ENCODE measurements at places on chromosomes 1 and 21.

- peak; percentile 45 for DNase-seq
Observed at GRCh38 chr1:12124693-12125421, 41.9 kb upstream of the TNFRSF1B start.

DNA sequence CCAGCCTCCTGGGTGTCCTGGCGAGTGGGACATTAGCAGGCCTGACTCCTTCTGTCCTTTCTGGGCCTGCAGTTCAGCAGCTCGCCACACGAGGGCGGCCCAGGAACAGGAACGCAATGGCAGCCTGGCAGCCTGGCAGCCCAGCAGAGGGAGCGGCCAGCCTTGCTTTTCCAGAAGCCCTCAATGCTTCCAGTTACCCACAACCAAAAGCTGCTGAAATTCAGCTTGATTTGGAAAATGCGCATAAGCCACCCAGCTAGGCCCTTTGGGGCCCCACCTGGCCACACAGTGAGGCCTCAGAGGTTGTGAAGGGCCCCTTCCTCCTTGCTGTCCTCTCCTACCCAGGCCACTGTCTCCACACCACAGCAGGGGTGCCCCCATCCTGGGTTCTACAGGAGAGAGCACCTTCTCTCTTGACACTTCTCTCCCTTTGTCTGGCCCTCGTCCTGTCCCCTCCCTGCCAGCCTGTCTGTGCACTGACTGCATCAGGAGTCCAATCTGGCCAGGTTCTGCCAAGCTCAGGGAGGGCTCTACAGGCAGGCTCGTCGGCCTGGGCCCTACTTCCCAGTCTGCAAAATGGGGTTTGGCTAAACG is 103.4 kb upstream of the VAMP3 start:
- peak; percentile 26 for DNase-seq

DNA sequence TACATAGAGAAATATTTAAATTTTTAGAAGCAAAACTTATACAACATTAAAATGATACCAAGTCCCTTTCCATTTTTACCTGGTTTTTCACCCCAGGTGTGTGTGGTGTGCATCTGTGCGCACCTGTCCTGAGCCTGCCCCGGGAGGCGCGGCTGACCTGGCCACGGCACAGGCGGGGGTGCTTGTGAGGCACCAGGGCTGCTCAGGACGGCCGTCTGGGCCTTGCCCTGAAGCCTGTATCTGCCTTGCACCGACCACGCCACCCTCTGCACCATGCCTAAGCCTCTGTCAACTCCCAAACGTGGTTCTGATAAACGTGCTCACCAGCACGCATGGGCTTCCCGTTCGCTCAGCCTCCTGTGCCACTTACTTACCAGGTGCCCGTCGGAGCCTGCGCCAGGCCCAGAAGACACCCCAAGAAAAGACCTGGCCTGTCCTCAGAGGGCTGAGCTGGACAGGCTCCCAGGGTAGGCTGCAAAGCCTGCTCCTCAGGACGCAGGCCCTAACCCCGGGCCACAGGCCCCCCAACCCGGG is 20.9 kb downstream of the PANK4 start:
- no peak for DNase-seq

DNA sequence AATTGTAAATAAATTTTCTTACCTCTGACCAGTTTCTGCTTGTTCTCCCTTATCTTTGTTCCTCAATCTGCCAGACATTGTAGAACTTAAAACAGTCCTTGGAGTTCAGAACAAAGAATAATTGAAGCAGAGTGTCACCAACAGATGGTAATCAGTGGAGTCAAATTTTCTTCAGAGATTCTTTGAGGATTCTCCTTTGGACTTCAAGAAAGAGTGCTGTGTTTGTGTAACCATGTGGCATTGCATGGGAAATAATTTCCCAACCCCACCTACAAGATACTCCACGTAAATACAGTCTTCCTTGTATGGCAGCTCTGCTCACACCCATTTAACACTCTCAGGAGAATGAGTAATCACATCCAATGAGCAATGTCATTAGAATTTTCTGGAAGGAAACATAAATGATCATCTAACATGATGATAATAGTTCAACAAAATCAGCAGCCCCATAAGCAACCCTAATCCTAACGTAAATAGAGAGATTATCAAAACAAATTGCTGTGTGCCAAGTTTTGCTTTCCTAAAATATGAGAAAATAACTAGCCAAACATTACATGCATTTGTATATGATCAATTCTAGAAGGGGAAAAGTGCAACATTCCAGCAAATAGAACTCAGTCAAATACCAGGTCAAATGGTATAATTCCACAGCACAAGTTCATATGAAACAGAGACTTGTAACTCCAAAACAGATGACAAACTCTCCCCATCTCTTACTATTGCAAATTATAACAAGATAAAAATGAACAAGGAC is 6.9 kb upstream of the DENND1B start:
- no peak for DNase-seq

DNA sequence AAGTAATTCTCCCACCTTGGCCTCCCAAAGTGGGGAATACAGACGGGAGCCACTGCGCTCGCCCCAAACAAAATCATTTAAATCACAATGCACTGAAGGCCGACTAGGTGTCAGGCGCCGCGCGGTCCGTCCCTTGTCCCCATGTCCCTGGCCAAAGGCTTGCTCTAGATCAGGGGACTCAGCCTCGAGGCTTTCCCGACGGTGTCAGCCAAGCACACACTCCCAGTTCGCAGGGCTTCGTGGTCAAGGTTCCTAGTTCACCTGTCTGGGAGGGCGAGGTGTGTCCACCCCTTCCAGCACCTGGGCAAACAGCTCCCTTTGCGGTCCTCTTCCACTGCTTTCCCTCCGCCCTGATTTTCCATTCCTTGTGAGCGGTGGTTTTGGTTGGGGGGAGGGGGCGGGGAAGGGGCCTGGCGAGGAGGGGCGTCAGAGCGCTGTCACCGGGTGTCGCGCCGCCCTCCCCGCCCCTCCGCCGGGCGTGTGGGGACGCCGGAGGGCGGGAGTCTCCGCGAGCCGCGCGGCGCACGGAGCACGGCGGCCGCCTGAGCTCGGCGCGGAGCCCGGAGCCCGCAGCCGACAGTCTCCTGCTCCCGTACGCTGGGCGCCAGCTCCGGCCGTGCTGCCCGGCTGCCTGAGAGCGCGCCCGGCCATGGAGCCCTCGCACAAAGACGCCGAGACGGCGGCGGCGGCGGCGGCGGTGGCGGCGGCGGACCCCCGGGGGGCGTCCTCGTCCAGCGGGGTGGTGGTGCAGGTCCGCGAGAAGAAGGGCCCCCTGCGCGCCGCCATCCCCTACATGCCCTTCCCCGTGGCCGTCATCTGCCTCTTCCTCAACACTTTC is at the start of gene STUM:
Gene STUM (plus strand): TSS at position 509 of the 838 bp plus-strand sequence. CDS start 141 bp downstream, at position 650.
- no peak for DNase-seq

GRCh38 chr21:45208627-45208951 is 79.1 kb downstream of the POFUT2 start:
- DNase-seq = no peak

- DNase-seq = no peak
Observed at GRCh38 chr1:186404454-186405051, 28.9 kb downstream of the ODR4 start.

GRCh38 chr1:22333516-22334121 is 118.0 kb upstream of the ZBTB40 start:
- no peak for DNase-seq

DNA sequence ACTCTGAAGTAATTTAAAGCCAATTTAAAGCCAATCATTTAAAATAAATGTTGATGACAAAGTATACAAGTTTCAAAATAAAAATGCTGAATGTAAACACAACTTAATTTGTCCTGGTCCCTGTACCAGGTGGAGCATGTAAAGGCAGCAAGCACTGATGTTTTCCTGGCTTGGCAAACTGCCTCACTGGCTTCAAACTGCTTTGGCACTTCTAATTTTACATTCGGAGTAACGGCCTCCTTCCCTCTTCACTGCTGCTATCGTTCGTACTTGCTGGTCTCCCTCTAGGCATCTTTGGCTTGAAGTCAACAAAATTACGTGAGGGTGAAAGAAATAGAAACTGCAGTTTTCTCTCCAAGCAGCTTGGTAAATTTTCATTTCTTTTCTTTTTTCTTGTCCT is 287.9 kb downstream of the LTN1 start:
- no peak for DNase-seq

- DNase-seq = no peak
Observed at GRCh38 chr1:107535091-107535490, 394.3 kb downstream of the NTNG1 start.

GRCh38 chr1:93919780-93920179 is 10.6 kb upstream of the GCLM start:
- no peak for DNase-seq

DNA sequence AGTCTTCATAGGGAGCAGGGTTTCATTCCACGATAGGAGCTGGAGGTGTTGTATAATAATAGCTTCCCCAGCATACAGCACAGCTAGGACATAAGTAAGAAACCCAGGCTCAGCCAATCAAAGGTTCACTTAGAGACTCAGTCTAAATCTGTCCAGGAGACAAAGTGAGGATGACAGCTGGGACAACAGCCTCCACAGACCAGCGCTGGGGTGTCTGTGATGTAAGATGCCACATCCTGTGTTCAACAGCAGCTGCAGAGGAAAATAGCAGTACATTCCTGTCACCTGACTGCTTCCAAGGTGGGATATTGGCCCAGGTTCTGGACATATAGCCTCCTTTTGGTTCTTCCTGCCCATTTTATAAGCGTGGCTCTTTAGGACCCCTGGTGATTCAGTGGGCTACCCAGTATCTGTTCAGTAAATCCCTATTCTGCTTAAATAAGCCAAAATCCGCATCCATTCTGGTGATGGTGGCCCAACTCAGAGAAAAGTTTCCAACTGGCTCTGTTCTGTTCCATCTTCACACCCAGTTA is 176.8 kb upstream of the SYT6 start:
- no peak for DNase-seq

DNA sequence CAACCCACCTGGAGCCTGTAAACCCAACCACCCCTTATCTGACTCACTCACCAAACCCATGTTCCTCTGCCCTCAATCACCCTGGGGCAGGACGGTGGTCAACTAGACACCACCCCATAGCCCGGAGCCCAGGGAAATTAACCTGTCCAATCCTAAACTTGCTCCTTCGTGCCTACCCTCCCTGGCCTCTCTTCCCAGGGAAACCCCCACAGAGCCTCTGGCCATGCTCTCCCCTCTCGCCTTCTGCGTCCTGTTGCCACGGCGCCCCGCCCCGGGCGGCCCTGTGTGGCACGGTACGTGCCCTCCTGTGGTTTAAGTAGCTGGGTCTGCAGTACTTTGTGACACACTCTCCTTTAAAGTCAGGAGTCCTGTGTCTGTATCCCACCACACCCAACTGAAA is 4.0 kb upstream of the FTCD start:
- DNase-seq = no peak

GRCh38 chr21:27380303-27380702 is 413.4 kb upstream of the ADAMTS5 start:
- no peak for DNase-seq

- DNase-seq = no peak
Observed at GRCh38 chr21:45246386-45247320, 41.0 kb downstream of the POFUT2 start.

DNA sequence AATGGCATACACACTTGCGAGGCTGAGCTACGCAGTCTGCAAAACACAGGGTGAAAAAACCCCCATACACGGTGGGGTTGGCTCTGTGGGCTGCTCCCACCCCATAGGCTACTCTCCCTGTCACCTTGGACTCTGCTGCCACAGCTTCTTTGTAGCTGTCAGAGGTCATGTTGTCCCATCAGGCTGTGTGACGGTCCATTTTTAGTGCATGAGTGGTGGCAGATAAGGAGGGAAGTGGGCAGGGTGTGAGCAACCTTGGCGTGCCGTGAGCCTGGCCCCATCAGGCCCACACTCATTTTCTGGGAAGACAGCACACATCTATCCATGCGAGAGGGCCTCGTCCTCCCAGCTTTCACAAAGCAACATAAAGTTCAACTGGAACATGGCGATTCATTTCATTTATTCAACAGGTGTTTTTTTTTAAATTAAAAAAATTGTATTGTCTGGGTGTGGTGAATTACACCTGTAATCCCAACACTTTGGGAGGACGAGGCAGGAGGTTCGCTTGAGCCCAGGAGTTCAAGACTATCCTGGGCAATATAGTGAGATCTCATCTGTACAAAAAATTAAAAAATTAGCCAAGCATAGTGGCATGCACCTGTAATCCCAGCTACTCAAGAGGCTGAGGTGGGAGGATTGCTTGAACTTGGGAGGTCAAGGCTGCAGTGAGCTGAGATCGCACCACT is 9.5 kb downstream of the GPR137B start:
- no peak for DNase-seq

GRCh38 chr1:198304431-198304830 is 147.6 kb downstream of the NEK7 start:
- DNase-seq = no peak

GRCh38 chr1:85366391-85367170 is 90.1 kb upstream of the BCL10 start:
- DNase-seq = no peak

DNA sequence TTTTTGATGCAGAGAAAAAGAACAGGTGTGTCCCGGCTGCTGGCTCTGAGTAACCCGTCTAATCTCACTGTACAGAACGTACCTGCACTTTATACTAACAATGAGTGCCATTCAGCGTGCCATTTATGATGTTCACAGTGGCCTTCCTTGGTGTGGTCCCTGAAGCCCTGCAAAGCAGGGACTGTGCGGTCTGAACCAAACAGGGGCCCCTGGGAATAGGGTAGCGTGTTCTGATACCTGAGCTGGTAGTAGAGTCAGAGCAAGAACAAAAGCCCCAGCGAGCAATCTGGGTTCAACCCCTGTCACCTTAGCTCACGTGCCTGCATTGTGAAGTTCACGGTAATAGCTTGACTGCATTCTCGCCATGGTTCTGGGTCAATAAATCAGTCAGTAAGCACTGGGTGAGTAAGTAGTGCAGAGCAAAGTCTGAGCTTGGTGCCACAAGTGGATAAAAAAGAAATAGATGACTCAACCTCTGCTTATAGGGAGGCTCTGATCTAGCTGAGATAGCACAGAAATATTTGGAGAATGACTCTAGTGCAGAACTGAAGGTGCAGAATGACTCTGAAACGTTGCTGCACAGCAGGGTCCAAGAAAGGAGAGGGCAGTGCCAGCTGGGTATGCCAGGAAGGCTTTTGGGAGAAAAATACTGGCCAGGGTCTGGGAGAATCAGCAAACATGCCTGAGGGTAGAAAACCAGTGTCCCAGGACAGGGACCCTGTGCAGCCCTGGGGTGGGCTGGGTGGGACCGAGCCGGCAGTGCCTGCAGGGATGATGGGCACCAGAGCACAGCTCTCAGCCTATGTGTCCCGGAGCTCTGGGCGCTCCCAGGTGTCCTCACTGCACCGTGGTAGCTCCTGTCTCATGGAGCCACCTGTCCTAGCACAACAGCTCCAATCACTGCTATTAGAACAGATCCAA is 125.9 kb downstream of the RHOU start:
- no peak for DNase-seq

- no peak for DNase-seq
Observed at GRCh38 chr1:108669679-108670078, 8.8 kb upstream of the HENMT1 start.

DNA sequence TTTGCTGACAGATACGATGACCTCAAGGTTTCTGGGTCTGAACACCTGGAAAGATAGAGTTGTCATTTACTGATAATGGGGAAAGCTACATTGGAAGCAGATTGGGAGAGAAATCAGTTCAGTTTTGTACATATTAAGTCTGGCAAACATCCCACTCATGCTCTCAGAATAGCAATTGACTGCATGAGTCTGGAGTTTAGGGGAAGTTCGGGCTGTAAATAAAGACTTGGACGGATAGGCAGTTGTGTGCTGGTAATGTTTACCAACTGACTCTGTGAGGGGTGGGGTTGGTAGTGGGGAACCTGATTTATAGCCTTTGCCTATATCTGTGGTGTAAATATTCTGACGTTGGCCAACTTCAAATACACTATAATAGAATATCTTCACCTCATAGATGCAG is 4.0 kb downstream of the H6PD start:
- no peak for DNase-seq

Data from SK-N-MC (cell line).